CD8-positive, alpha-beta memory T cell (primary cell): ENCODE measurements at places on chromosomes 12 and 14. TPM values are rescaled to one million over a fixed set of nuclear protein-coding genes. Genes with fewer than 3 reads are reported as not detected.

GRCh38 chr12:102023343-102023930, 38.4 kb downstream of the WASHC3 start:
- no peak for DNase-seq

LMNTD1 gene
- not detected for total RNA-seq

DNA sequence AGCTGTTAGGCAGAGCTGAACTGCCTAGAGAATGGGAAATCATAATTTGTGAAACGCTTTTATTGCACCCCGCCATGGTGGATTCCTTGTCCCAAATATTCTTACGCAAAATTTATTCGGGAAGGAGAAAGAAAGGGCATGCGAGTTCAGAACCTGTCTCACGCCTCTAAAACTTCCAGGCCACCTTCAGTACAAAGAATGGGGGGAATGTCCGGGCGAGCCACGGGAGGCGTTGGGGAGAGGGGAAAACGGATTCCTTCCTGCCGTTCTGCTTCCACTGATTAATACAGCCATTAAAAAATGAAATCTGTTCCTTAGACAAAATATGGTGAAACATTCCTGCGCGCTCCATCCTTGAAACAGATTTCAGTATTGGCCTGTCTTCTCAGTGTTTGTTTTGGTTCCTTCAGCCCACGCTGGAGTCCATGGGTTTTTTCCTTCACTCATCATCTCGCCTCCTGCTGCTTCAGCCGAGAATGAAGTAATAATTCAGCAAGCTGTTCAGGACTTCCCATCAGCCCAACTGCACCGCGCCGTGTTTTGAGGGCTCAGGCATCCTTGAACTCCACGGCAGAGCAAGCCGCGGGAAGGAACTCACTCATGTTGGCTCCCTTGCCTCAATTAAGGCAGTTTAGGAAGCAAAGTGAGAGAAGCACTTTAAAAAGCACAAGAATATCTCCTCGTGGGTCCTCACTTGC, 47.7 kb upstream of the CDKN3 start:
- no peak for DNase-seq

- no peak for DNase-seq
Observed at GRCh38 chr14:59619061-59619460, 42.4 kb upstream of the CCDC175 start.

DNA sequence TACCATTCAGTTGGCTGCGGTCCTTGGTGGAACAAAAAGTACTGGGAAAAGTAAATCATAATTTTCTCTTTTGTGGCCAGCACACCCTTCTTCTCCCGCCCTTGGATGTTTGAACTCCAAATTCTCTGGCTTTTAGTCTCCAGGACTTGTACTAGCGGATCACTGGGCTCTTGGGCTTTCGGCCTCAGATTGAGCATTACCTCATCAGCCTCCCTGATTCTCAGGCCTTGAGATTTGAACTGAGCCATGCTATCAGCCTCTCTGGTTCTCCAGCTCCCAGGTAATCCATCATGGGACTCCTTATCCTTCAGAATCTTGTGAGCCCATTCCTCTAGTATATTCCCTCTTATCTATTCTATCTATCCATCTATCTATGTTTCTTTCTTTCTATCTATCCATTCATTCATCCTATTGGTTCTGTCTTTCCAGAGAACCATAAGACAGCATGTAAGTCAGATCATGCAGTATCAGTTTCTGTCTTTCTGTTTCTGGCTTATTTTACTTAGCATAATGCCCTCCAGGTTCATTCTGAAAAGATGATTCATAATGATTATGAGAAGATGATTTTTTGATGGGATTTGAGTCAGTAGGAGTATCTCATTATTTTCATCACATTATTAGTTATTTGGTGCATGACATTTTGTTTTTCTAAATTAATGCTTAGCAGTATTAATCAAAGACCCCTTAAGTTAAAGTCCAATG, 814.9 kb downstream of the LRFN5 start:
- DNase-seq, result no peak

- DNase-seq, result no peak
Observed at GRCh38 chr12:6941267-6941666, 2.3 kb upstream of the RNU7-1 start.

GRCh38 chr14:104001003-104001402, 58.7 kb upstream of the RD3L start:
- no peak for DNase-seq

CCDC196 gene
- total RNA-seq, result not detected

DNA sequence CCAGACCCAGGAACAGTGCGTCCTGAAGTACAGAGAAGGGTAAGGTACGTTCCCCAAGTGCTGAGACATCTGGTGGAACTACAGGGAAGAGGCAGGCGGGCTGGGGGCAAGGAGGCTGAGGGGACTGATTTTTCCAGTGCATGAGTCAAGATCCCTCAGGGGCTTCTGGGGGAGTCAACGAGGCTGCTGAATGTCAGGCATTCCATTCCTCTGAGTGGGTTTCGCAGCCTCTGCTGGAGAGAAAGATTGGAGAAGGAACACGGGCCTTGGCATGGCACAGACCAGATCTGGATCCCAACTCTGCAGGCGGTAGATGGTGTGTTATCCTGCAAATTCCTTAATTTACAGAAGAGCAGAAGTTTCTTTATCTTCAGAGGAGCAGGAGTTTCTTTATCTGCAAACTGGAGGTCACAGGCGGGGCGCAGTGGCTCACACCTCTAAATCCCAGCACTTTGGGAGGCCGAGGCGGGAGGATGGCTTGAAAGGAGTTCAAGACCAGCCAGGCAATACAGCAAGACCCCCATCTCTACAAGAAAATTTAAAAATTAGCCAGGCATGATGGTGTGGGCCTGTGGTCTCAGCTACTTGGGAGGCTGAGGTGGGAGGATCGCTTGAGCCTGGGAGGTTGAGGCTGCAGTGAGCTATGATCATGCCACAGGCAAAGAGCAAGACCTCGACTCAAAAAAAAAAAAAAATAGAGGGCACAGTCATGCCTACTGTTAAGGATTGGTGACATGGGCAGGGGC, 132.6 kb upstream of the MAP1LC3B2 start:
- no peak for DNase-seq

GRCh38 chr14:59359431-59360124, 105.6 kb downstream of the GPR135 start:
- no peak for DNase-seq

GRCh38 chr12:121511916-121512315, 68.9 kb downstream of the KDM2B start:
- no peak for DNase-seq

GRCh38 chr14:64574371-64575107, 24.8 kb downstream of the PPP1R36 start:
- no peak for DNase-seq

DNA sequence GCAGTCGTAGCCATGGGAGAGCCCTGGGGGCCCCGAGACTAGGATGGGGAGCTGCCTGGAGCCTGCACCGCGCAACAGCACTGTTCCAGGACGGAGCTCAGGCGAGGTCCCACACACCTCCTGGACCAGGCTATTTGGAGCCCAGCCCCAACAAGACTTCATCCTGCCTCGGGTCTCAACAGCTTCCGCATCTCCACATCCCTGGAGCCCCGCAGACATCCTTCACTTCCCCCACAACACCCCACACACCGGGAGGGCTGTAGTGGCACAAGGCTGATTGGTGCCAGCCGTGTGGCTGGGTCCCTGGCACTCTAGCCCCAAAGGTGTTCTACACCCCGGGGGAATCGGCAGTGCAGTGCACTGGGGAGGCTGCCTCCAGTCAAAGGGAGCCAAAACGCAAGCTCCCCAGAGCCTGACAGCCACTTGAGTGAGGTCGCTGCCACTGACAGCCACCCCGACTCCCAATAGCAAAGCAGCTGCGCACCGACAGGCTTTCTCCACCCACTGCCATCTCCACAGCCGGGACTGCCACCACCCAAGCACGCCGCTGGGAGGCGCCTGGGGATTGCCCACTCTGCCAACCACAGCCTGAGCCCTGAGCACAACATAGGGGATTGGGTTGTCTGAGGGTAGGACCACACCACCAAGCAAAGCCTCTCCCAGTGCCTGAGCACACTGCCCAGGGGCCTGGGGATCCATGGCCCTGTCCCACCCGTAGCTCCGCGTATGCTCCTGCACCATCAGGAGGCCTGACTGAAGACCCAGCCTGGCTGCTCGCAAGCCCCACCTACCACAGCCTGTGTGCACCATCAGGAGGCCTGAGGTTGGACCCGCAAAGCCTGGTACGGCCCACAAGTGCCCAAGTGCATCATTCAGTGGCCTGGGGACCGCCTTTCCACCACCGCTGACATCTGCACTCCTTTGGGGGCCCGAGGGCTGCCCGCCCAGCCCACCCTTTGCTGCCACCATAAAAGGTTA, 13.2 kb upstream of the KLRF1 start:
- DNase-seq, result peak; percentile 87

GRCh38 chr14:58633831-58634230, 3.9 kb upstream of the DACT1 start:
- DNase-seq, result no peak

GRCh38 chr12:83933615-83934014, 979.0 kb downstream of the SLC6A15 start:
- no peak for DNase-seq

WASHC3 gene
- 42.0 TPM for total RNA-seq

GRCh38 chr12:109309381-109310246, 530 bp upstream of the FOXN4 start:
- DNase-seq, result no peak
